ENCODE measurements at places on chromosomes 16 and 17.
A peak's percentile ranks its signal among the peaks of the same experiment; 100 is the strongest.

GRCh38 chr17:39357986-39358385 is 43.4 kb downstream of the FBXL20 start:
- peak; percentile 14 for DNase-seq

GRCh38 chr17:66695098-66695497 is 139.8 kb upstream of the CACNG5 start:
- DNase-seq = no peak

GRCh38 chr17:74461611-74462010 is 4.8 kb upstream of the CD300A start:
- DNase-seq = no peak

DNA sequence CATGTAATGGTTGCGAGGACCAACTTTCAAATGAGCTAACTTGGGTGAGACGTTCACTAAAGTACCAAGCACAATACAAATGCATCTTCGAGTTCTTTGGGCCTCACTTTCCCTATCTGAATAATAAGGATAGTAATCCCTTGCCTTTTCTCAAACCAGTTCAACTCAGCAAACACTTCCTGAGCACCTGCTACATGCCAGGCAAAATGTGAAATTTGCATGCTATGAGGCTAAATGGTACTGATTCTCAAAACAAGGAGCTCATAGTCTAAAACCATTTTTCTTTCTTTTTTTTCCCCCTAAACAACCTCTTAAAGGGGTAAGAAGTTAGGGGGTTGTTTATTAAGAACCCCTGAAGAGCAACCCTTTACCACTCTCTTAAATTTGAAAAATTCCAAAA is 101.4 kb upstream of the HLF start:
- no peak for DNase-seq

- no peak for DNase-seq
Measured at GRCh38 chr16:63612462-63613227, 1509.2 kb downstream of the CDH11 start.

GRCh38 chr16:31529108-31529936 is 1.6 kb downstream of the AHSP start:
- no peak for DNase-seq

- DNase-seq = no peak
Measured at GRCh38 chr17:51580869-51581268, 320.5 kb downstream of the UTP18 start.

GRCh38 chr17:16378636-16379282 is 2.1 kb upstream of the UBB start:
- peak; percentile 54 for DNase-seq

- DNase-seq = no peak
Measured at GRCh38 chr17:68576137-68576536, 25.0 kb downstream of the FAM20A start.

DNA sequence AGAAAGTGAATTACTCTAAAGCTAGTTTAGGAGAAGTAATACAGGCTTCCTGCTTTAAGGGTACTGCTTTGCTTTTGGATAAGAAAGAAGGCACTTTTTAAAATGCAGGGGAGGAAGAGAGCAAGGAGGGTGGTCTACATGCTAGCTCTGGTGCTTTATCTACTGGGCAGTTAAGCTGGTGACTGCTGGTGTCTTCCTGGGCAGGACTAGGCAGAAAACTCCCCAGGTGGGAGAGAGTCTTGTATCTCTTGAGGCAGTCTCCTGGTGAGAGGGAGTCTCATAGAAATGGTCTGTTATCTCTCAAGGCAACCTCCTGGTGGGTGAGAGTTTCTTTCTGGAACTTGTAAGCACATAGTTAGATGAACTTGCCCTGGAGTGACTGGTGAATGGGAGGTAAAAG is 953.9 kb upstream of the GOT2 start:
- DNase-seq = no peak

- DNase-seq = no peak
Measured at GRCh38 chr16:86611525-86611855, 33.1 kb downstream of the FOXL1 start.

DNA sequence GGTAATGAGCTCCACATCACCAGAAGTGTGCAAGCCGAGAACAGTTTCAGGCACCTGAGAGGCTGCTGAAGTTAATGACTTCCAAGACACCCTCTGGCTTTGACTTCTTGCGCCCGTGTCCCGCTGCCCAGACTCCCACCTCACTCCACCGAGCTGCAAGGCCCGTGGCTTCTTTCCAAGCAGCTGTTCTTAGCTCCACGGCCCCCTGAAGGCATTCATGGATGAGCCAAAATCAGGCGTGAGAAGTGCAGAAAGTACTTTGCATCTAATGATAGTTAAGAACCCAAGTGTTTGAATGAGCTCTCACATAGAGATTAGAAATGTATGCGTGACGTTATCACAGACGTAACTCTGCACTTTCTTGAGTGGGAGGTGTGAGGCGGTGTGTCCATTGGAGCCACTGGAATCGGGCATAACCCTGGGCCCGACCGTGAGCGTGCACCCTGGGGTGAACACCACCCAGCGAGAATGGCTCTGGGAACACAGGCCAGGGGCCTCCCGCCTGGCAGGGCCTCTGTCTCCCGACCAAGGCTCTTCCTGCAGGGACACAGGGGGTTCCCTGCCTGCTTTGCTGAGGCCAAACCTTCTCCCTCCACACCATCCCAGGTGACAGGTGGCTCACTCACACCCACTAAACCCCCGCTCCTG is 11.0 kb downstream of the NPTX1 start:
- DNase-seq = no peak

- no peak for DNase-seq
Measured at GRCh38 chr17:14760719-14761411, 460.0 kb downstream of the HS3ST3B1 start.

GRCh38 chr16:86786338-86786737 is 208.0 kb downstream of the FOXL1 start:
- no peak for DNase-seq

DNA sequence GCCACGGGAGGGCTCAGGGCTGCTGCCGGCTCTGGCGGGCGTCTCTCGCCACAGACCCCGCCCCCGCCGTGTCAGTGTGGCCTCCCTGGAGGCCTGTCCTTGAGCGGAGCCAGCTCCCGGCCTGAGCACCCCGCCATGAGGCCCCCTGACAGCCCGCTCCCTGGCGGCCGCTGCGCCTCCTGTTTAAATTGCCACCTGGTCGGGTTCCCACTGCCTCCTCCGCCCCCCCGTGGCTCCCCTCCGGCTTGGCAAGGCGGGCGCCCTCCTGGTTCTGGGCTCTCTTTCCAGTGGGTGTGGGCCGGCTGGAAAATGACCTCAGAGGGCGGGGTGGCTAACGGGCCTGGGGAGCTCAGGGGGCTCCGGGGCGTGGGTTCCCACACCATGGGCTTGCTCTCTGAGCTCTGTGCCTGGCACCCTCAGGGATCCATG is 42.1 kb upstream of the SSTR5 start:
- no peak for DNase-seq

- DNase-seq = no peak
Measured at GRCh38 chr16:83200005-83200779, 573.4 kb downstream of the CDH13 start.

DNA sequence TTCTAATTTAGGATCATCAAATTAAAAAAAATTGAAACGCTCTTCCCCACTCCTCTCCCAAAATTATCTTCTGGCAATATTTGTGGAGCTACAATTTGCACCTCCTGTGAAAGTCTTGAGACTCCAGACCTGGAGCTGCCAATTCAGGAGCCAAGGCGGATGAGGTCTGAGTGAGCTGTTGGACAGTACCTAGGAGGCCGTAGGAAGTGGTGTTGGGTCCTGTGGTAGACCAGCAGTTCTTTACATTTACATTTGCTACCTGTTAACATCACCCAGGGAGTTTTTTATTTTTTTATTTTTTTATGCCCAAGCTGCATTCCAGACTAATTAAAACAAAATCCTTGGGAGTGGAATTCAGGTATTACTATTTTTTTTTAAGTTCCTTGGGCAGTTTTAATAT is 271.0 kb downstream of the PHKB start:
- DNase-seq = no peak

- no peak for DNase-seq
Measured at GRCh38 chr17:47117386-47117785, 71.7 kb downstream of the CDC27 start.

- DNase-seq = peak; percentile 58
Measured at GRCh38 chr17:18248300-18248731, 10.2 kb downstream of the FLII start.

DNA sequence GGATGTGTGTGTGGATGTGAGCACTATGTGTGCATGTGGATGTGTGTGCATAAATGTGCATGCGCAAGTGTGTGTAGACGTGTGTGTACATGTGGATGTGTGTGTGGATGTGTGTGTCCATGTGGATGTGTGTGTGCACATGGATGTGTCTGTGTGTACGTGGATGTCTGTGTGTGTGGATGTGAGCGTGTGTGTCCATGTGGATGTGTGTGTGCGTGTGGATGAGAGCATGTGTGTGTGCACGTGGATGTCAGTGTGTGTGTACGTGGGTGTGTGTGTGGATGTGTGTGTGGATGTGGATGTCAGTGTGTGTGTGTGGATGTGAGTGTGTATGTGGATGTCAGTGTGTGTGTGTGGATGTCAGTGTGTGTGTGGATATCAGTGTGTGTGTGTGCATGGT is 63.6 kb upstream of the DOC2B start:
- DNase-seq = no peak

DNA sequence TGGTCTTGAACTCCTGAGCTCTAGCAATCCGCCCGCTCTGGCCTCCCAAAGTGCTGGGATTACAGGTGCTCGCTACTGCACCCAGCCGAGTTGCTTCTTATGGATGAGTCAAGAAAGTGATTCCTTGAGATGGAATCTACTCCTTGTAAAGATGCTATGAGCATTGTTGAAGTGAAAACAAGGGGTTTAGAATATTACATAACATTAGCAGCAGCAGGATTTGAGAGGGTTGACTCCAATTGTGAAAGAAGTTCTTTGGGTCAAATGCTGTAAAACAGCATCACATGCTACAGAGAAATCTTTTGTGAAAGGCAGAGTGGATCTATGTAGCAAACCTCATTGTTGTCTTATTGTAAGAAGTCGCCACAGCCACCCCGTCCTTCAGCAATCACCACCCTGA is 72.7 kb downstream of the NT5M start:
- DNase-seq = no peak

- DNase-seq = peak; percentile 82
Measured at GRCh38 chr17:78127239-78127887, 1.2 kb downstream of the TMC6 start.
